Right atrium auricular region (tissue), 2 donors: ENCODE measurements at places on chromosomes 11 and 22. TPM values are rescaled to one million over a fixed set of nuclear protein-coding genes. Genes with fewer than 3 reads are reported as not detected.
A peak's percentile ranks its signal among the peaks of the same experiment; 100 is the strongest.

DNA sequence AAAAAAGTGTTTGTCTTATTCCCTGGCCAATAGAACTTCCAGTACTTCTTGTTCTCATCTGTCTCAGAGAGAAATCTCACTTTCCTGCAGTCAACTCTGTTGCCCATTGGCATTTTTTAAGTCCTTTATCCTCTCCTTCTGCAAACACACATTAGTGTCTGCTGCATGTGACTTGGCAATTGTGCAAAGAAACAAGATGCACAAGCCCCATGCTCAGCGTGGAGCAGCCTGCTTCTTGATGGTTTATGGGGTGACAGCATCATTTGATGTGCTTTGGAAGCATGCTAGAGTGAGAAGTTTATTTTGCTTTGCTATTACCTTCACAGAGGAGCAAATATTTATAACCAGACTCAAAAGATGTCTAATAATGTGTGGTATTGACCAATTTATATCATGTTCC is 238.2 kb downstream of the FAT3 start:
- DNase-seq = no peak

GRCh38 chr11:77470504-77470903 is 3.4 kb downstream of the PAK1 start:
- DNase-seq = no peak

CASP1 gene
- total RNA-seq = 6.1 TPM

DNA sequence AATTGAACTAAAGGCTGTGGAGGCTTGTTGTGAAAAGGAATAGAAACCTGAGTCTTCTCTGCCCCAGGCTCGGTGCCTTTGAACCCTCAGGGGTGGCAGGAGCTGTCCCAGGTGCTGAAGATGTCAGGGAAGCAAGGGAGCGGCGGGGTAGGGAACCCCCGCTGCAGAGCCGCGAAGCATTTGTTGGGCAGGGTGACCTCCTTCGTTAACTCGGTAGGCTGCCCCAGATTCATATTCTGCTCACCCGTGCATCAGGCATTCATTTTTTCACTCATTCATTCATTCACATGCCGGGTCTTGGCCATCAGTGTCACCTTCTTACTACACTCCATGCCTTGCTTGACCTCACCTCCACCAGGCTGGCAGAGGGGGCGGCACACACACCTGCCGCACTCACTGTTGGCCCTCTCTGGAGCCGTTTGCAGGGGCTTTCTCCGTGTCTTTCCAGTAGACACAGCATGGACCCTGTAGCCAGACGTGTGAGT is 618.9 kb downstream of the BRD1 start:
- peak; percentile 28 for DNase-seq

DNA sequence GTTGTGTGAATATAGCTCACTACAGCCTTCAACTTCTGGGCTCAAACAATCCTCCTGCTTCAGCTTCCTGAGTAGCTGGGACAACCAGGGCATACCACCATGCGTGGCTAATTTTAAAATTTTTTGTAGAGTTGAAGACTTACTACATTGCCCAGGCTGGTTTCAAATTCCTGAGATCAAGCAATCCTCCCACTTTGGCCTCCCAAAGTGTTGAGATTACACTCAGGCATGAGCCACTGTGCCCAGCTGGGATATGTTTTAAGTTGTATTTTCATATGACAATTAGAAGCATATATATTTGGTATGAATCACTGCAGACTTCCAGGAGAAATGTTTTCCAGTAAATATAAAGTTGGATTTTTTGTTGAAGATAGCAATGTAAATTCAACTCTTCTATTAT is 15.4 kb downstream of the DDX10 start:
- DNase-seq = no peak

DNA sequence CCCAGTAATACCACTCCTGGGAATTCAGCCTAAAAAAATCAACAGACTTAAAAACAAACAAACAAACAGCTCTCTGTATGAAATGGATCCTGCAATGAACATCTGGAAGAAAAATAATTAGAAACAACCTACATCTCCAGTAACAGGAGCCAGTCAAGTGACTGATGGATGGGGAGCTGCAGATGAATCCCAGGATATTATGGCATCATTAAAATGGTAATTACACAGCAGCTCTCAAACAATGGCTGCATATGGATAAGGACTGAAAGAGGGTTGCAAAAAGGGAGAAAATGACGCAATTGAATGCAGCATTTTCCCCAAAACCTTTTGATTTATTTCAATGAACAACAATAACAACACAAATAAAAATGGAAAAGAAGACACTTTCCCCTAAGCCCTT is 4.1 kb downstream of the NPTXR start:
- DNase-seq = no peak

- DNase-seq = no peak
Measured at GRCh38 chr11:108536783-108537182, 38.6 kb upstream of the POGLUT3 start.

- no peak for DNase-seq
Measured at GRCh38 chr22:41377846-41378245, 3.9 kb upstream of the TEF start.

- DNase-seq = no peak
Measured at GRCh38 chr22:46043816-46044620, 67.1 kb upstream of the WNT7B start.

DNA sequence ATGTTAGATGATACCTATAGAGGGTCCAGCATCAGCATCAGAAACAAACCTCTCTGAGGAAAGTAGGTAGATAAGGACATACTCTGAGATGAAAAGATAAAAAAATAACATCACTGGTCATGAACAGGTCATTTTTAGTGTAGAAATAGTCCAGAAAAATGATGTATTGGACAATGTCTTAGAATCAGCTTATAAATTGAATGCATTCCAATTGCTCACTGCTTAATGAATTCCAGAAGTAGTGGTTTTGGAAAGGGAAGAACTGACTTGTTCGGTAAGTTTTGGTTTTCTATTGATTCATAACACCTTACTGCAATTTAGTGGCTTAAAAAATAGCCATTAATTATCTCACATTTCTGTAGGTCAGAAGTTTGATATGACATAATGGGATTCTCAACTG is 929.5 kb upstream of the CCDC90B start:
- no peak for DNase-seq

DNA sequence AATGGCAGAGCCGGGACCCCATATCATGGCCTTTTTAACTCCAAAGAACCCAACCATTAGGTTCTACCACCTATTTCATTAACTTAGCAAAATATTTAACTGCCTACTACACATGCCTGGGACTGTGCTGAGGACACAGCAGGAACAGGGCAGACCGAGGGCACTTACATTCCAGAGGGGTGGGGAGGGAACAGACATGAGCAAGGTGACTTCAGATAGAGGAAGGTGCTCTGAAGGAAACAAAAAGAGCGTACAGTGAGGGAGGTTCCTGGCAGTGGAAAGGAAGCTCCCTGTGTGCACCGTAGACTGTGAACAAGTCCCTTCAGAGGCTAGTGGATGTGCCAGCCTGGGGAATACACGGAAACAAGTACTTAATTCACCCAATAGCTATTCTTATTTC is 82.8 kb downstream of the NAT10 start:
- no peak for DNase-seq

HEPACAM gene
- not detected for total RNA-seq

RAPSN gene
- total RNA-seq = not detected

DNA sequence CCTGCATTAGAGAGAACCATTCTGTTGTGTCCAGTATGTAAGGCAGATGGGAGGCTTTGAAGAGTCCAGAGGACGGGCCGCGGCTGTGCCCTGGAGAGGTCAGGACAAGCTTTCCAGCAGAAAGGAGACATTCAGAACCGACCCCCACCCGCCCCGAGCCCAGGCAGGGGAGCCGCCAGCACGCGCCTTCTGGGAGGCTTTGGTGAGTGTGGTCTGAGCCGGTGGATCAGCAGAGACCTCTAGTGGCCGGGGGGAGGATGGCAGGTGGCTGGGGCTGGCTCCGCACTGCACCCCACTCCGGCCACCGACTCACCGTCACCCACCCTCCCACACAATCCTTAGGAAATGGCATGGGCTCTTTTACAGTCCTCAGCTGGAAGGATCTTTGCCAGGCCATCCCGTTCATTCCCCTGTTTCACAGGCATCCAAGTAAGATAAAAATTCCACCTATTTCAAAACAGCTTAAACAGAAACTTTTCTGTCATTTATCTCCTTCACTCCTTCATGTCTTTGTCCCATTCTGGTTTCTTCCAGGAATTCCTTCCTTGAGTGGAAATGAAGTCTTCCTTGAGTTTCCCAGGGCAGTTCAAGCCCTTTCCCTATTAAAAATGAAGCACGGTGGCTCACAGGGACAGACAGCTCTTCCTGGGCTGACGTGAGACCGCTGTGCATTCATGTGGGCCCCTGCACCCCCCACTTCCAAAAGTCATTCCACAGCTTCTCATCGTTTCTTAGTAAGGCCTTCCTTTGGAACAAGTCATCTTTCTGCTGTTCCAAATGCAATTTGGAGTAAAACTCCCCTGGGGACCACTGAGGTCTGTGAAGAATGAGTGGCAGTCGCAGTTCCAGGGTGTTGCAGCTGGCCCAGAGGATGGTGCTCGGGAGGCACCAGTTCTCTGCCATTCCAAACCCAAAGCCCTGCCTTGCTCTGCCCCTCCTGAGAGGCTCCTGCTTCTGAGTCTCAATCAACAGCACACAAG is 91.0 kb downstream of the FEZ1 start:
- no peak for DNase-seq

- no peak for DNase-seq
Measured at GRCh38 chr11:107707807-107708206, 4.0 kb downstream of the SLN start.

DNA sequence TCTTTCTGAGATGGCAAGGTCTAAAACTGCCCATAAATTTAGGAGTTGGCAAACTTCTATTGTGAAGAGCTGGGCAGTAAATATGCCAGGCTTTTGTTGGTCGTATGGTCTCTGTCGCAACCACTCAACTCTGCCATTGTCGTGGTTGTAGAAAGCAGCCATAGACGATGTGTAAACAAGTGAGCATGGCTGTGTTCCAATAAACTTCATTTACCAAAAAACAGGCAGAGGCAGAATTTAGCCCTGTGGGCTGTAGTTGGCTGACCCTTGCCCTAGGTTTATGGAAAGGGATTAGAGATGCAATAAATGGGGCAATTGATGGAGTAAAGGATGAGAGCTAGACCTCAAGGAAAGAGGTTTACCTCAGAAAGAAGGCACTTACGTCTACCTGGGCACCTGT is 17.6 kb downstream of the YPEL4 start:
- DNase-seq = no peak

GRCh38 chr22:17303840-17304779 is 65.2 kb upstream of the CECR2 start:
- DNase-seq = no peak

KIF18A gene
- 0.52 TPM for total RNA-seq

DNA sequence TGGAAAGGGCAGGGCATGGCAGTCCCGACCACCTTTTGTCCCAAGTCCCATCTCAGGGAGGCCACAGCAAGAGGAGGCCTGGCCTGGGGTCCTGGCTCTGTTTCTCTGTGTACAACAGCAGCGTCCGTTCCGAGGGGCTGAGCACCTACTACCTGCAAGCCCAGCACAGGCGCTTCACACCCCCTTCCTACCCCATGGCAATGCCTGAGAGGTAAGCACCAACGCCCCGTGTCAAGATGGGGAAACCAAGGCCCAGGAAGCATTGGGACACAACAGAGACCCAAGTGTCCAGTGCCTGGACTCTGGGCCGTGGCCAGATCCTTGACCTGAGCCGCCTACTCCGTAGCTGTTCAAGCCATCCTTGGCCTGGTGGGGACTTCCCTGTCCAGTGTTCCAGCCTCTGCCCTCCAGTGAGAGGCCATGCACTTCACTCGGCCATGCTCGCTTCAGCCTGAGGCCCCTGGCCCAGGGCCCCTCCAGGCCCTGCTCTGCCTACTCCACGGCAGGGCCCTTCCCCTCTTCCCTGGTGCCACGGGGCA is 14.3 kb upstream of the TCF20 start:
- no peak for DNase-seq

DNA sequence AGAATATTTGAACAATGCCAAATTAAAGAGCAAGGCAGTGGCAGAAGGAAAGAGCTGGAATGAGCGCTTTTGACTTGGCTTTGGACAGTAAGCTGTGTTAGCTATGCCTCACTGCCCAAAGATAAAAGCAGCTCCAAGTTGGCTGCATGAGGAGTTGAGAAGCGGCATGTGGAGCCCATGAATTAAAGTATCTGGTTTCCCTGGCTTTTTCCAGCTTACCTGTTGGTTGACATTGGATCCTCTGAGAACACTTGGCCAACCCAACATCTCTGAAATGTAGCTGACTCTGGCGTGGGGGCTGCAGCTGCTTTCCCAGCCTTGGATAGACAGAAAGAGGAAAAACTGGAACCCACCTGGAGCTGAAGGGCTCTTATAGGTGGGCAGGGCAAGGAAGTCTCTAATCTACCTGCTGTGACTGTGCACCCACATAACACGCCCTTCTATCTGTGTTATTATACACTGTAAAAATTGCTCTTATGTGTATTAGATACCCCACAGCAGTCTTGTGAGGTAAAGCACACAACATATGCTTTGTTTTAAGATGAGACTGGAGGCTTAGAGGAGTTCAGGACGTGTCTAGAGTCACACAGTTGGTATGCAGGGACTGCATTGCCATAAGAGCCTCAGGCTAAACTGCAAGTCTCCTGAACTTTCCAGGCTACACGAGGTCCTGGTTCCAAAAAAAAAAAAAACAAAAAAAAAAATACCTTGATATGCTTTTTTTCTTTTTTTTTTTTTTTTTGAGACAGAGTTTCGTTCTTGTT is 5.8 kb downstream of the UBASH3B start:
- no peak for DNase-seq

DNA sequence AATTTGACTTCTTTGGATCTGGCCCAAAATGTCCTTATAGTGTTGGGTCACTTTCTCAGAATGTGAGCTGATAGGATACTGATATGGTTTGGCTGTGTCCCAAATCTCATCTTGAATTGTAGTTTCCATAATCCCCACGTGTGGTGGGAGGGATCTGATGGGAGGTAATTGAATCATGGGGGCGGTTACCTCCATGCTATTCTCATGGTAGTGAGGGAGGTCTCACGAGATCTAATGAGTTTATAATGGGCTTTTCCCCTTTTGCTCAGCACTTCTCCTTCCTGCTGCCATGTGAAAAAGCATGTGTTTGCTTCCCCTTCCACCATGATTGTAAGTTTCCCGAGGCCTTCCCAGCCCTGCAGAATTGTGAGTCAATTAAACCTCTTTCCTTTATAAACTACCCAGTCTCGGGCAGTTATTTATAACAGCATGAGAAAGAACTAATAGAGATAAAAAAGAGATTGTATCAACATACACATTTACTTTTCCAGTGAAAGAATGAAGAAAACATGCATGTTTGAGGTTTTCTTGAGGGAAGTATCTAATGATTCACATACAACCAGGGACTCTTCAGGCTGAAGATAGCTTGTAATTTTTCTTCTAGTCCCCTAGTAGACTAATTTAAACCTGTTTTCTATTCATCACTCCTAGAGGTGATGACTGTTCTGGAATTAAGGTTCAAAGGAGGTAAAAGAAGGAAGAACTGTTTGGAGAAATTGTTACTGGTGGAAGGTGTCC is 17.3 kb upstream of the CSTF3 start:
- no peak for DNase-seq

GRCh38 chr11:47867823-47868222 is 19.7 kb upstream of the NUP160 start:
- DNase-seq = no peak
